ENCODE measurements at places on chromosomes 1 and 21. TPM values are rescaled to one million over a fixed set of nuclear protein-coding genes. Genes with fewer than 3 reads are reported as not detected.

LHX8 gene
- not detected for total RNA-seq

CFAP107 gene
- total RNA-seq = not detected

CDC42 gene
- total RNA-seq = 389 TPM

THEMIS2 gene
- 39.9 TPM for total RNA-seq

SPRR2A gene
- total RNA-seq = not detected

CD52 gene
- total RNA-seq = 1,180 TPM

SHC1 gene
- 72.4 TPM for total RNA-seq

DNA sequence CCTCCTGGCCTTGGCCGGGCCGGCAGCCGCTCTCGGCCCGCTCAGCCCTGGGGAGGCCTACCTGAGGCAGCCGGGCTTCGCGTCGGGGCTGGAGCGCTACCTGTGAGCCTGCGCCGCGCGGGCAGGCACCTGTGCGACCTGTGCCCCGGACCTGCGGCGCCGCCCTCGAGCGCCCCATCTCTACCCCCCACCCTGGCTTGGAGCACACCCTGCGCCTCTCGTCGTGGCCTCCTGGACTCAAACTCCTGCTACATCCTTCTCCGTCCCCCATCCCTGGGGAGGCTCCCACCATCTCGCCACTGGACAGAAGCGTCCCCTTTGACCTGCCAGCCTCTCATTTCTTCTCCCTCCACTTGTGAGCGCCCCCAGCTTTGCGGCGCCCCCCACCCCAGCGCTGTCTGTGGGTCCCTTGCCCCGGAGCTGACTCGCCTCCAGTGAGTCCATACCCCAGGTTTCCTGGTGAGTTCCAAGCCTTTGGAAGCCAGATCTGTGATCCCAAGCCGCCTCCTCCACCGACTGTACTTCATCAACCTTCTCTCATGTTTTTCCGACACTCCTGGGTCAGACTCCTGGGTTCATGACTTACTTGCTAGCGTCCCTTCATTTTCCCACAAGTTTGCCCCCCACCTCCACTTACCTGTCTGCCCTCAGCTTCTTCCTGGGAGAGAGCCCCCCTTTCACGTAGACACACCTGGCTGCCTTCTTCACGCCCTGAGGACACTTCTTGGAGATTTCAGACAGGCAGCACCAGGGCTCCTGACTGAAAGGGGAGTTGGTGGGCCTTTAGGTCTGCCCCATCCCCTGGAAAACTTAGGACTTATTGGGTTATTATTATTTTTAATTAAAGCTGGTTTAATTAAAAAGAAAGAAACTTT is 1.3 kb downstream of the FOXE3 start:
- H3K4me1 ChIP-seq = peaks cover 7% of the 10 kb centered on the region
- H3K36me3 ChIP-seq = no peaks in the 10 kb centered on the region
- H3K4me3 ChIP-seq = no peak overlapping the region
- DNase-seq = no peak
- H3K27me3 ChIP-seq = peaks cover 51% of the 10 kb centered on the region

DNA sequence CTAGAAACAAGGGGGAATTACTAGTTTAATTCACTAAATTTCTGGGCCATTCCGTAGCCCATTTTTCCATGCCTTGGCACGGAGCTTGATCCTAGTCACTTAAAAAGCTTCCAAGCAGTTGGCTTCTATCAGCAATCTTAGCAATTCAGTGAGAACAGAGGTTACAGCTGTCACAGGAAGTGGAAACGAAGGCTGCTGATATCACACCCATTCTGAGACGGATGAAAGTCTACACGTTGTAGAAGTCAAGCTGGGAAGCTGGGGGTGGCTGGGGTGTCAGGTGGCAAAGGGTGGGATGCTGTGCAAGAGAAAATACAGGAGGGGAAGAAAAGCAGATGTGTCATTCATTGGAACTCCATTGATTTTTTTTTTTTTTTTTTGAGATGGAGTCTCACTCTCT is 11.8 kb upstream of the STMN1 start:
- H3K4me3 ChIP-seq = no peak overlapping the region
- H3K4me1 ChIP-seq = peaks cover 31% of the 10 kb centered on the region
- peak overlapping the region; percentile 60 for H3K27ac ChIP-seq
- DNase-seq = peak; percentile 47
- peaks cover 7% of the 10 kb centered on the region for H3K27me3 ChIP-seq
- no peaks in the 10 kb centered on the region for H3K36me3 ChIP-seq

DNA sequence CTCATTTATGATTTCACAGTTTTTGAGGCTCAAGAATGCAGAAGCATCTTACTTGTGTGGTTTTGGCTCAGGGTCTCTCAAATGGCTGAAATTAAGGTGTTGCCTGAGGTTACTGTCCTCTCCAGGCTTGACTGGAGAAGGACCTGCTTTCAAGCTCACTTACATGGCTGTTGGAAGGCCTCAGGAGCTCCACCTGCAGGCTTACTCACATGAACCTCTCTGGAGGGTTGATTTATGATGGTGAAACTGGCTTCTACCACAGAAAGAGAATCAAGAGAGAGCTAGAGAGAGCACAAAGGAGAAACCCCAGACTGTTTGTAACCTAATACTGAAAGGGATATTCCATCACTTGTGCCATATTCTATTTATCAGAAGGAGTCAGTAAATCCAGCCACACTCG is 6.2 kb upstream of the KCNK2 start:
- H3K4me3 ChIP-seq = no peak overlapping the region
- no peaks in the 10 kb centered on the region for H3K4me1 ChIP-seq
- H3K27ac ChIP-seq = no peak overlapping the region
- no peaks in the 10 kb centered on the region for H3K36me3 ChIP-seq
- peaks cover 14% of the 10 kb centered on the region for H3K27me3 ChIP-seq

GRCh38 chr1:63189677-63190076 is 132.7 kb upstream of the FOXD3 start:
- no peaks in the 10 kb centered on the region for H3K36me3 ChIP-seq
- peaks cover 5% of the 10 kb centered on the region for H3K27me3 ChIP-seq
- H3K4me3 ChIP-seq = no peak overlapping the region
- no peaks in the 10 kb centered on the region for H3K4me1 ChIP-seq
- no peak for DNase-seq

GRCh38 chr1:87539147-87539546 is 210.5 kb downstream of the LMO4 start:
- no peak for DNase-seq
- peaks cover 3% of the 10 kb centered on the region for H3K36me3 ChIP-seq
- no peak overlapping the region for H3K4me3 ChIP-seq
- H3K27ac ChIP-seq = no peak overlapping the region
- H3K4me1 ChIP-seq = no peaks in the 10 kb centered on the region

- H3K4me3 ChIP-seq = no peak overlapping the region
- H3K4me1 ChIP-seq = no peaks in the 10 kb centered on the region
Measured at GRCh38 chr1:7641587-7642417, 129.3 kb upstream of the VAMP3 start.

DNA sequence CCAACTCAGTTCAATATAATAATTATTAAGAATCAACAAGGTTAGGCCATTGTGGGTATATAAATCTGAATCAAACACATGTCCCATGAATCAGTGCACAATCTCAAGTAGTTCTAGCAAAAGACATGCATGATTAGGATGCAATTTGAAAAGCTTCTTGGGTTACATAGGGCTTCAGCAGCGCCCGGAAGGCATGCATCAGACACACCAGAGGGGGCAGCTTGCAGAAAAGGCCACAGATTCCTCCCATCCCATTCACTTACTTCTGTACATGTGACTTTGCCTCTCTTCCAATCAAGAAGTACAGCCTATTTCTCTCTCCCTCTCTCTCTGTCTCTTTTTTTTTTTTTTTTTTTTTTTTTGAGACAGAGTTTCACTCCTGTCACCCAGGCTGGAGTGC is 91.8 kb downstream of the KCNN3 start:
- no peak overlapping the region for H3K4me3 ChIP-seq
- peaks cover 2% of the 10 kb centered on the region for H3K4me1 ChIP-seq
- no peaks in the 10 kb centered on the region for H3K27me3 ChIP-seq
- H3K36me3 ChIP-seq = peaks cover 6% of the 10 kb centered on the region
- DNase-seq = no peak

- no peaks in the 10 kb centered on the region for H3K27me3 ChIP-seq
- H3K36me3 ChIP-seq = peaks cover 72% of the 10 kb centered on the region
- DNase-seq = no peak
- H3K27ac ChIP-seq = no peak overlapping the region
Measured at GRCh38 chr21:45522381-45522780, 19.9 kb downstream of the SLC19A1 start.

DNA sequence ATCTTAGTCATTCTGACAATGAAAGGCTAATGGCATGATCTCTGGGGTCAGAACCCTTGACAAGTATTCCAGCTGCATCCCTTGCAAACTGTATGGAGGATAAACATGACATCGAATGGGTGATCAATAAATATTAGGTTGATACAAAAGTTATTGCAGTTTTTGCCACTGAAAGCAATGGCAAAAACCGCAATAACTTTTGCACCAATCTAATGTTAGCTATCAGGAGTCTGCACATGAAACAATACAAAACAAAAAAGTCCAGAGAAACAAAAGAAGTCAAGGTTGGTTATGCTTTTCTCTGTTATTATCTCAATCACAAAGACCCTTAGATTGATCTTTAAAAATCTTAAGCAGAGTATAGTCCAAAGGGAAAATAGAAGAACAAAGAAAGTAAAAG is 292.7 kb downstream of the DUSP10 start:
- peaks cover 5% of the 10 kb centered on the region for H3K27me3 ChIP-seq
- no peak overlapping the region for H3K27ac ChIP-seq
- DNase-seq = no peak
- H3K4me1 ChIP-seq = peaks cover 6% of the 10 kb centered on the region

GRCh38 chr1:221264848-221265247 is 385.6 kb downstream of the HLX start:
- no peak overlapping the region for H3K27ac ChIP-seq
- no peak overlapping the region for H3K4me3 ChIP-seq
- no peak for DNase-seq
- no peaks in the 10 kb centered on the region for H3K36me3 ChIP-seq

- H3K4me1 ChIP-seq = peaks cover 71% of the 10 kb centered on the region
- H3K36me3 ChIP-seq = peaks cover 95% of the 10 kb centered on the region
- DNase-seq = no peak
- no peaks in the 10 kb centered on the region for H3K27me3 ChIP-seq
- H3K4me3 ChIP-seq = no peak overlapping the region
Measured at GRCh38 chr21:41435706-41436105, 9.7 kb downstream of the MX1 start.

DNA sequence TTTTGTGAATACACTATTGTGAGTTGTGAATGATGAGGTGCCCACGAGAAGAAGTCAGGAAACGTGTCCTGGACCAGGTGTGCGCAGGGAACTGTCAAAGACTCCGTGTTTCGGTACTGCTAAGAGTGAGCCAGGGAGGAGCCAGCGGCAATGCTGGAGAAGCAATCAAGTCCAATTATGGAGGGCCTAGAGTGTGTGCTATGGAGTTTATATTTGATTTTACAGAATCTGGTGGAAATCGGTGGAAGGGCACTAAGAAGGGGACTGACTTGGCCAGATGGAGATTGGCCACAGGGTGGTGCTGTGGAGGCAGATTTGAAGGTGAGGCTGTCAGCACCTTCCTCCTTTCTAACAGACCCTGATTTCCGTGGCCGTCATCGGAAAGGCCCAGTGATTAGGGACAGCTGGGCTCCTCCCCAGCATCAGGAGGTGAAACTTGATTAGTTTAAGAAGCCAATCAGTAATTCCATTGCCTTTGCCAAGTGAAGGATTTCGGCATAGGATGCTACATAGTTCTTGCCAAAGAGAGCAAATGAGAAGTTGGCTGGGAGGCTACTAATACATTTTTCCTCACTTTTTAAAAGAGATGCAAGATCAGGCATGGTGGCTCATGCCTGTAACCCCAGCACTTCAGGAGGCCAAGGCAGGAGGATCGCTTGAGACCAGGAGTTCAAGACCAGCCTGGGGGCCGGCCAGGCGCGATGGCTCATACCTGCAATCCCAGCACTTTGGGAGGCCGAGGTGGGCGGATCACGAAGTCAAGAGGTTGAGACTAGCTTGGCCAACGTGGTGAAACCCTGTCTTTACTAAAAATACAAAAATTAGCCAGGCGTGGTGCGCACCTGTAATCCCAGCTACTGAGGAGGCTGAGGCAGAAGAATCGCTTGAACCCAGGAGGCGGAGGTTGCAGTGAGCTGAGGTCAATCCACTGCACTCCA is 7.0 kb downstream of the PTCH2 start:
- peak overlapping the region; percentile 7 for H3K27ac ChIP-seq
- H3K27me3 ChIP-seq = peaks cover under 1% of the 10 kb centered on the region
- H3K36me3 ChIP-seq = no peaks in the 10 kb centered on the region
- peaks cover 8% of the 10 kb centered on the region for H3K4me1 ChIP-seq
- DNase-seq = peak; percentile 93
- H3K4me3 ChIP-seq = no peak overlapping the region

DNA sequence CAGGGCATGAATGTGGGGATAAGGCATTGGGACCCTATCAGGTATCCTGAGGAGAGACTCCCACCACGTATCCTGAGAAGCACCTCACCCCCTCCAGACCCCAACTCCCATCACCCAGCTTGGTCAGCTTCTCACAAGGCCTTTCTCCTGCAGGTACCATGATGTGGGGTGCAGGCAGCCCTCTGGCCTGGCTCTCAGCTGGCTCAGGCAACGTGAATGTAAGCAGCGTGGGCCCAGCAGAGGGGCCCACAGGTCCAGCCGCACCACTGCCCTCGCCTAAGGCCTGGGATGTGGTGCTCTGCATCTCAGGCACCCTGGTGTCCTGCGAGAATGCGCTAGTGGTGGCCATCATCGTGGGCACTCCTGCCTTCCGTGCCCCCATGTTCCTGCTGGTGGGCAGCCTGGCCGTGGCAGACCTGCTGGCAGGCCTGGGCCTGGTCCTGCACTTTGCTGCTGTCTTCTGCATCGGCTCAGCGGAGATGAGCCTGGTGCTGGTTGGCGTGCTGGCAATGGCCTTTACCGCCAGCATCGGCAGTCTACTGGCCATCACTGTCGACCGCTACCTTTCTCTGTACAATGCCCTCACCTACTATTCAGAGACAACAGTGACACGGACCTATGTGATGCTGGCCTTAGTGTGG is 1.3 kb downstream of the GPR3 start:
- H3K4me1 ChIP-seq = peaks cover 23% of the 10 kb centered on the region
- no peak for DNase-seq
- H3K27me3 ChIP-seq = peaks cover 10% of the 10 kb centered on the region
- H3K36me3 ChIP-seq = no peaks in the 10 kb centered on the region
- no peak overlapping the region for H3K27ac ChIP-seq

- H3K27me3 ChIP-seq = peaks cover 22% of the 10 kb centered on the region
- H3K4me3 ChIP-seq = no peak overlapping the region
- peaks cover 5% of the 10 kb centered on the region for H3K4me1 ChIP-seq
- DNase-seq = no peak
- H3K27ac ChIP-seq = no peak overlapping the region
Measured at GRCh38 chr1:47658161-47658920, 220.5 kb downstream of the FOXD2 start.

DNA sequence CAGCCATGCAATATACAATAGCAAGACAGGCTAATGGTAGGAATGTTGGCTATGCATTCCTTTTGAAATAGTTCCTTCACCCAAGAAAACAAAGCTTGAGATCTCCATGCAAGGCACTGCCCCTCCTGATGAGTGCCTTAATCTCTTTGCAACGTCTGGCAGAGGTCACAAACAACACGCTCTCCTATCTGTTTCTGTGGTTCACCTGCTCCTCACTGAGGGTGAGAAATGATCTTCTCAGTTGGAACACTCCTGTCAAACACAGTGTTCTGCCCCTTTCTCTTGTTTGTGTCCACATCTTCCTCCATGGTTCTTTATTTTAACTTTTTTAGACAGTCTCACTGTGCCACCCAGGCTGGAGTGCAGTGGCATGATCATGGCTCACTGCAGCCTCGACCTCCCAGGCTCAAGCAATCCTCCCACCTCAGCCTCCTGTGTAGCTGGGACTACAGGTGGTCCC is 21.2 kb upstream of the XPR1 start:
- DNase-seq = no peak
- no peak overlapping the region for H3K27ac ChIP-seq
- peaks cover 2% of the 10 kb centered on the region for H3K27me3 ChIP-seq
- H3K36me3 ChIP-seq = no peaks in the 10 kb centered on the region
